ENCODE measurements at places on chromosomes 2 and 18. TPM values are rescaled to one million over a fixed set of nuclear protein-coding genes. Genes with fewer than 3 reads are reported as not detected.

- DNase-seq, result no peak
Measured at GRCh38 chr2:180694445-180695421, 285.7 kb upstream of the UBE2E3 start.

- DNase-seq, result no peak
Measured at GRCh38 chr2:241817126-241817820, 8.3 kb downstream of the NEU4 start.

DNA sequence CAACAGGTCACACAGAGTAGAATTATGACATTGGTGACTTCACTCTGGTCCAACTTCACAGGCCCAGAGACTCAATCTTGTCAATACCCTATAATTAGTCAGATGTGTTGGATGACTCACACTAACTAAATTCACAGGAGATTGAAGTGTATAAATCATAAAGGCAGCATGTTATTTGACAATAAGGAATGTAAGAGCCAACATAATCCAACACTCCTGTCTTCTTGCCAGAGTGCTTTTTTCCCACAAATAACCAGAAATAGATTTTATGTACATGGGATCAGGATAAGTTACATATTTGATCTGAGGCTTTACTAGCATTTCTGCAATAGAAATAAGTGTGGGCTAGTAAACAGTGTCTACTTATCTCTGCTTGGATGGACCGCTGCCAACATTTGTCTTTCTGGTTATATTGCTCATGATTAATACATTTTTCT, 42.2 kb upstream of the ZSWIM2 start:
- DNase-seq, result no peak

GRCh38 chr2:218558986-218559385, 9.2 kb downstream of the USP37 start:
- no peak for DNase-seq

DNA sequence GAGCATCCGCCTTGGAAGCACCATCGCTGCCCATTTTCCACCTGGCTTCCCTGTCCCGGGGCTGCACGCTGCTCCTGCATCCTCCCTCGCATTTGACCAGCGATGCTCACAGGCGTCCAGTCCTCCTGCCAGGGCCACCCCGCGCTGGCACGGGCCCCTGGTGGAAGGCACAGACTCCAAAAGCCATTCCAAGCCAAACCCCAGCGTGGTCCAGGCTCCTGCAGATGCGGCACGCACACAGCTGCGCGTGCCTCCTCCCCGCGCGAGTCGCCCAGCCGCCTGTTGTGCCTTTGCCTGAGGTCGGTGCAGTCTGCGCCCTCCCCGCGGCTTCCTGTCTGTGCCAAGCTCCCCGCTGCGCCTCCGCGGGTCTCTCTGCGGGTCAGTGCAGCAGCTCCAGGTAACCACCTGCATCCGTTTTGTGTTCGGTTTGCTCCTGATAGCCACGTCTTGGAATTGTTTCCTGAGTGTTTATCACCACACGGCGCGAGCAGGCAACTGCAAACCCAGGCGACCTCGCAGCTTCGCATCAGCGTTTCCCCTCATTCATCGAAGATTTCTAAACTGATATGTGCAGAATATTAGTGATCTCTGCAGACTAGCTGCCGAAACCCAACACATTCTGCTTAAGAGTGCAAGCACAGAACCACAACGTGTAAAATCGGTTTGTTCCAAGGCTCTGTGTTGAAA, 65.2 kb upstream of the SALL3 start:
- no peak for DNase-seq

DNA sequence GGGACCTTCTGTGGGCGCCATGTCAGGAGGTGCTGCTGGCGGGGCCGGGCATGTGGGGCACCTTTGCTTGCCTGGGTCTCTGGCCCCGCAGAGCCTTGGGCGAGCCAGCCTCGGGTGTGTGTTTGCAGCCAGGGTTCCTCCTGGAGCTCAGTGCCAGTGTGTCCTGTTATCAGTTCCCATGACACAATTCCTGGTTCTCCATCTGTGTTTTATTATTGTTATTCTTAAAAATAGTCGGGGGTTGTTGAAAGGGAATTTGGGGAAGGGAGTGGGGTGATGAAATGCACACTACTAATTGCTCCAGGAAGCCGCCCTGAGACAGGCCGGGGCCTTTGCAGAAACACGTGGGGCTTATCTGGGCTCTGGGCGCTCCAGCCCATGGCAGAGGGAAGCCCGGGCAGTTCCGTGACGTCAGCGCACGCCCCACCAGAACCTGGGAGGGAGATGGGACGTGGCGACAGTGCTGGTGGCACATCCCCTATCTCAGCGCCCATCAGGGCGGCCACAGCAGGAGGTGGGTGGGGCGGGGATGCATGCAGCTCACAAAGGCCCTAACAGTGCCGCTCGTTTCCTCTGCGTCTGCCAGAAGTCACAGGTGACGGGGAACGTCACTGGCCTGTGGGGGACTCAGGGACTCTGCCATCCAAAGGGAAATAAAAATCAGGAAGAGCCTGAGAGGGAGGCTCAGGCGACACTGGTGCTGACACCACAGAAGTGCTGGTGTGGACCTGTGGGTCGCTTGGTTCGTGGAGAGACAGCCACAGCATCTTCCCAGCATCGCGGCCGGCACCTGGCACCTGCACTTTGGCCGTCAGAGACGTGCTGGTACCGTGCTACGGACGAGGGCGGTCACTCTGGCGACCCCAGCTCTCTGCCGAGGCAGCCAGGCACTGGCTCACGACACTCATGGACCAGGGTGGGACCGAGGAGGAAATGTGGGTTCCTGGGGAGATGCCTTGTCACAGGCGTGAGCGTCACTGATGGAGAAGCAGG, 131.0 kb downstream of the NFATC1 start:
- DNase-seq, result no peak

DNA sequence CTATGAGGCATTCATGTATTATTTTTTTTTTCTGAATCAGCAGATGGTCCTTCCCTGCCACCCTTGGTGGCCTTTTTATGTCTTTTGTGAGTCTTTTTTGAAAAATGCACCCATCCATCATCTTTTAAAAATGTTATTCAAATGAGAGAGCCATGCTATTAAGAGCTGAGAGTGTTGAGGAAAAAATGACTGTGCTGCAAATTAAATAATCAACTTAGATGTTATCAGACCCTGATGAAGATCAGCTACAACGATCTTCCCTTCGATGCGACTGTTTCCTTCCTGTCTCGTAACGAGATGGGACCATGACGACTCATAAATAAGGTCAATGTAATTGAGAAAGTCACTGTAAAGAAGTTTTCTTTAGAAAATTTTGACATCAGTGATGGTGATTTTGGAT, 44.4 kb downstream of the TRIB2 start:
- no peak for DNase-seq

- DNase-seq, result no peak
Measured at GRCh38 chr2:157572725-157573124, 55.9 kb downstream of the ACVR1C start.

GRCh38 chr2:232556426-232556825, 5.9 kb downstream of the EIF4E2 start:
- no peak for DNase-seq

DNA sequence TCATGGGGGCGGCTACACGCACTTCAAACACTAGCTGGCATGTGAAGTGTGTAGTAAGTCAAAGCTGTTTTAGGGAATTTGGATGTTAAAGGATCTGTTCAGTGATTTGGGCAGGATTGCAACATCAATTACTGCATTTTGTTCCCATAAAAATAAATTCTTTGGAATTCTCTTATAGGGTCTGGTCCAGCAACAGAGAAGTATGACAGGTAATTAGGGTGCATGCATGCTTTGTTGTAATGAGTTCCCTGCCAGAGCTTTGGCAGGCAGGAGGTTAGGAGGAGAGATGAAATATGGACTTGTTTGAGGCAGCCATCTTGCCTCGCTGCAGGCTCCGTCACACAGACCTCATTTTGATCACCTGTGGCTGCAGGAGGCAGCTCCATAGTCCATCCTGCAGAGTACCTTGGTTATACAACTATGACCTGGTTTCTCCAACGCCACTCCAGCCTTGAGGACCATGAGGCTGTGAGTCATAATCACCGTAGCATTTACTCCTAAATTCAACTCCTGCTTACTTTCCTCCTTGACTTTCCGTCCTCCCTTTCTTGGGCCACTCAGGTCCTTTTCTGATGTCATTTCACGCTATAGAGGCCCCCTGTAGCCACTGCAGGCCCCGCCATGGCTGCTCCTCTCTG, 26.5 kb upstream of the EML4 start:
- DNase-seq, result no peak

GRCh38 chr2:24123922-24124580, 782 bp downstream of the FAM228B start:
- no peak for DNase-seq

DNA sequence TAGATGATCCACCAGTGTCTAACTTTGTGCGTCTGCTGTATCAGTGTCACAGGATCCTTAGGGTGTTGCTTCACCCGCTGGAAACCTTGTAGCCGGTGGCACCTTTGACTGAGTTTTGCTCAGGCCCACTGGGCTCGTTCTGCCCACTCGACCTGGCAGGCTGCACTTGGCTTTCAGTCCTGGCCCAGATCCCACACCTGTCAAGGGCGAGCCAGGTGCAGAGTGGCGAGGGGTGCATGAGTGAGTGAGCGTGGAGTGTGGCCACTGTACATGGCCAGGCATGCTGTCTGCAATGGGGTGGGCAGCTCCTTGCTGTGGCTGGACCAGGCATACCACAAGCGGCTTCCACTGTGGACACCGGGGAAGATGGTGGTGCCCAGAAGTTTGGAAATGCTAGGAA, 179.0 kb downstream of the FAM210A start:
- no peak for DNase-seq

The ASB18 gene
- 0.03 TPM for polyA plus RNA-seq

The RESP18 gene
- polyA plus RNA-seq, result not detected

Measured in right renal cortex interstitium (tissue), 3 donors.